Skin of body (tissue), 3 donors: ENCODE measurements at places on chromosomes 4 and X. TPM values are rescaled to one million over a fixed set of nuclear protein-coding genes. Genes with fewer than 3 reads are reported as not detected.

Gene SYN1
- total RNA-seq, result 0.30 TPM

Gene EPGN
- 29.6 TPM for total RNA-seq

Gene ALAS2
- total RNA-seq, result 164 TPM

Gene TRPC3
- total RNA-seq, result 3.1 TPM

Gene CAPN6
- total RNA-seq, result 41.9 TPM

Gene WDR19
- total RNA-seq, result 38.3 TPM

Gene MAGEB1
- not detected for total RNA-seq

Gene CDKL5
- 8.1 TPM for total RNA-seq

Gene TMEM154
- total RNA-seq, result 15.0 TPM

Gene FAM53A
- total RNA-seq, result 2.0 TPM

Gene NLRP2B
- total RNA-seq, result 0.20 TPM

Gene MAGEA3
- total RNA-seq, result not detected

Gene GLRA2
- 0.20 TPM for total RNA-seq

Gene ASB11
- total RNA-seq, result 4.8 TPM

Gene IBSP
- total RNA-seq, result 0.30 TPM

Gene ARMCX6
- total RNA-seq, result 30.0 TPM

Gene SCML1
- 10.1 TPM for total RNA-seq

Gene LDOC1
- total RNA-seq, result 3.3 TPM

Gene PRKG2
- total RNA-seq, result 15.0 TPM

Gene MYOZ2
- total RNA-seq, result 21.2 TPM

Gene KIT
- 21.5 TPM for total RNA-seq

Gene ADH7
- 1.3 TPM for total RNA-seq

Gene NPY1R
- total RNA-seq, result 5.6 TPM

Gene CENPU
- total RNA-seq, result 16.8 TPM

Gene ELF4
- total RNA-seq, result 10.8 TPM

Gene HSFX4
- not detected for total RNA-seq

Gene F11
- total RNA-seq, result not detected

Gene HSD17B13
- 0.20 TPM for total RNA-seq

Gene OTC
- not detected for total RNA-seq

Gene SLIT2
- 40.4 TPM for total RNA-seq

Gene PCYT1B
- 0.49 TPM for total RNA-seq

Gene HTR2C
- total RNA-seq, result not detected

Gene CYBB
- total RNA-seq, result 38.0 TPM

Gene LRRC66
- 0.20 TPM for total RNA-seq

Gene VCX
- not detected for total RNA-seq

Gene PFKFB1
- total RNA-seq, result 3.3 TPM

Gene PPA2
- total RNA-seq, result 76.3 TPM

Gene MSX1
- 6.1 TPM for total RNA-seq

Gene CFP
- 2.5 TPM for total RNA-seq
